Amniotic stem cell (primary cell): ENCODE measurements at places on chromosomes 4 and X.

DNA sequence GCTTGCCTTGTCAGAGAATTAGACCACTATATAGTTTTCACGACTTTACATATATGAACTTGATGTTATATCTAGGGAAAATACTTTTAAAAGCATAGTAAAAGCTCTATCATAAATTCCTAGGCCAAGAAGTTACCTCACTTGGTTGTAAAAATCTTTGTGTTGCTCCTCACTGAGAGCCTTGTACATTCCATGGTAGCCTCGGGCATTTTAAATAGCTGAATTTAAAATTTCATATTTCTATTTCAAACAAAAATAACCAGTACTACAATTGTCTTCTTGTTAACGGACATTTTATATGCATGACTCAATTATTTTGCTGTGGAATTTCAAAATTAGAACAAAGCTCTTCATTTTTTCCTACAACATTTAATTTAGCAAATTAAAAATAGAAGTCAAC, 107.6 kb downstream of the MID1 start:
- no peak for DNase-seq

- no peak for DNase-seq
These were observed 15.7 kb downstream of the ATP8A1 start for GRCh38 chr4:42641161-42641560.

GRCh38 chr4:87521757-87522374, 7.3 kb downstream of the SPARCL1 start:
- no peak for DNase-seq

DNA sequence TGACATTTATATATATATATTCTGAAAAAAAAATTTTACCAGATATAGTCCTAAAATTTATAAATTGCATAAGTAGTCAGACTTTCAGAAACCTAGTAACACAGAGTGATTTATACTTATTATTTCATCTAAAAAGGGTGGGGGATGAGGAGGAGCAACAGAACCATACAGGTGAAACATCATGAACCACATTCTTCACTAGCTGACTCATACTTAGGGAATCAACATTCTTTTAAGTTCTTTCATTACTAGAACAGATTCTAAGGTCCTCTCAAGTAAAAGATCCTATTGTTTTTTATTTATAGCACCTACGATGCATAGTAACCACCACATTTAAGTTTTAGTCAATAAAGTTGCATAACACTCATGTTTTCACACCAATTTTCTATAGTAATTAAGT, 166.1 kb downstream of the LRBA start:
- DNase-seq: no peak
